ENCODE measurements at places on chromosomes 2 and 18.

- DNase-seq = no peak
Observed at GRCh38 chr2:109230941-109231420, 102.0 kb downstream of the SH3RF3 start.

DNA sequence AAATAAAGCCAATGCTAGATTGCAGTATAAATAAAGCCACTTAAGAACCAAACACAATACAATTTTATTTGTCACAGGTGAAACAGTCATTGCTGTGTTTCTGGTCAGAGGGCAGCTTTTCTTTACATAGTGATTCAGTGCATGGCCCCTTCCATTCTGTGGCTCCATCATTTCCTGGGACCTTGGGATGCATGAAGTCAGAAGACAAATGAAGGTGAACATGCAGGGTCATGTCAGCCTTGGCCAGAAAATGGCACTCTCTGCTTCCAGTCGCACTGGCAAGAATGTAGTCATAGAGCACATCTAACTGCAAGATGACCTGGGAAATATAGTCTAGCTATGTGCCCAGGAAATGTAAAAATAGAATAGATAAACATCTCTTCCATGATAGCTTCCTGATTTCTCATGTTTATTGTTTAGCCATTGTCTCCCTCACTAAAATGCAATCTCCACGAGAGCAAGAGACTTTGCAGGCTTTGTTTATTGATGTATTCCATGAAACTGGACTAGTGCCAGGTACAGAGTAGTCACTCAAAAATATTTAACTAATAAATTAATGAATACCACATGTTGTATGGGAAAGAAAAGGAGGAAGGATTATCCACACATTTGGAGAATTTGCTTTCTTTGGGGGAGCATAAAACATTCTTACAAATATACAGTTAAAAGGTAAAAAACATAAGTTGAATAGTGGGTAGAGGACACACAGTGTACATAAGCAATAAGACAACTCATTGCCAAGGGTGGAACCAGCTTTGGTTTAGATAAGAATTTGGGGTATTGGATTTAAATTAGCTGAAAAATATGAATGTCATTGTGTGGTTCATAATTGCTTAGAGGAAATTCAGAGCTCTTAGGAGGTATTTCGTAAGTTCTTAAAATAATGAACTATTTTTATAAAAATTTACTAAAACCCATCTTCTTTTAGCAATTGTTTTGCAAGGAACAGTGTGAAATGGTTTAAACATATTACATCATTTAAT, 343.8 kb downstream of the PID1 start:
- no peak for DNase-seq

DNA sequence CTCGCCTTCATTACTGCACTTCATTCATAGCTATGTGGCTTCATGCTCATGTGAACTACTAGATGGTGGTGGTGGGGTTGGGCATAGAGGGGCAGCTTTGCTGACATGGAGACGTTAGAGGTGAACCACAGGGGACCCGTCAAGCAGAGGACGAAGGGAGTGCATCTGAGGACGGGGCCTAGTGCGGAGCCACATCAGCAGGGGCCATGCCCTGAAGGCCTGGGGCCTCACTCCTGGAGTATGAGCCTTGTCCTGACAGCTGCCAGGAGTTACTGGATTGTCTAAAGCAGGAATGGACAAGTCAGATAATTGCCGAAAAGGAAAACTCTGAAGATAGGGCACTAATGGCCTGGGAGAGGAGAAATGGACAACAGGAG, 36.4 kb downstream of the KCNF1 start:
- DNase-seq = no peak

- no peak for DNase-seq
Observed at GRCh38 chr2:130963196-130963848, 126.6 kb downstream of the ARHGEF4 start.

DNA sequence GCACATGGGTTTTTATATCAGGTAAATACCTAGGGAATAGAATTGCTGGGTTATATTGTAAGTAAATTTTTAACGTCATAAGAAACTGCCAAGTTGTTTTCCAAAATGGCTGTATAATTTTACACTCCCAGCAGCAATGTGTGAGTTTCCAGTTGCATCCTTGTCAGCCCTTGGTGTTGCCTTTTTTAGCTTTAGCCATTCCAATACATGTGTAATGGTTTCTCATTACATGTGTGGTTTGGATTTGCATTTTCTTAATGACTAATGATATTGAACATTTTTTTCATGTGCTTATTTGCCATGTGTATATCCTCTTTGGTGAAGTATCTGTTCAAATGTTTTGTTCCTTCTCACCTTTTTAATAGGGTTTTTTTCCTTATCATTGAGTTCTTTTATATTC, 70.8 kb downstream of the ABI2 start:
- DNase-seq = no peak

DNA sequence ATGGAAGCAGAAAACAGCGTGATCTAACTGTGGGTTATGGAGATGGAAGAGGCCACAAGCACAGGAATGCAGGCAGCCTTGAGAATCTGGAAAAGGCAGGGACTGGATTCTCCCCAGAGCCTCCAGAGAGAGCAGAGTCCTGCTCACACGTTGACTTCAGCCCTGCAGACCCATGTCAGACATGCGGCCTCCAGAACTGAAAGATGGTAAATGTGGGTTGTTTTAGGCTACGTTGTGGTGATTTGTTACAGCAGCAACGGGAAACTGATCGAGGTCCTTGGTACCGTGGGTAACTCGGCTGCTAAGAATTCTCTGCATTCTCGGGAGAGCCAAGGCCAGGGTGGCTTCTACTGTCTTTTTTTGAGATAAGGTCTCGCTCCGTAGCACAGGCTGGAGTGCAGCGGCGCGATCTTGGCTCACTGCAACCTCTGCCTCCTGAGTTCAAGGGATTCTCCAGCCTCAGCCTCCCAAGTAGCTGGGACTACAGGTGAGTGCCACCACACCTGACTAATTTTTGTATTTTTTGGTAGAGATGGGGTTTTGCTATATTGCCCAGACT, 97.1 kb downstream of the ACKR3 start:
- no peak for DNase-seq

- DNase-seq = no peak
Observed at GRCh38 chr18:39348757-39349156, 1783.2 kb upstream of the CELF4 start.

GRCh38 chr2:65349863-65350262, 82.5 kb downstream of the SPRED2 start:
- DNase-seq = no peak

DNA sequence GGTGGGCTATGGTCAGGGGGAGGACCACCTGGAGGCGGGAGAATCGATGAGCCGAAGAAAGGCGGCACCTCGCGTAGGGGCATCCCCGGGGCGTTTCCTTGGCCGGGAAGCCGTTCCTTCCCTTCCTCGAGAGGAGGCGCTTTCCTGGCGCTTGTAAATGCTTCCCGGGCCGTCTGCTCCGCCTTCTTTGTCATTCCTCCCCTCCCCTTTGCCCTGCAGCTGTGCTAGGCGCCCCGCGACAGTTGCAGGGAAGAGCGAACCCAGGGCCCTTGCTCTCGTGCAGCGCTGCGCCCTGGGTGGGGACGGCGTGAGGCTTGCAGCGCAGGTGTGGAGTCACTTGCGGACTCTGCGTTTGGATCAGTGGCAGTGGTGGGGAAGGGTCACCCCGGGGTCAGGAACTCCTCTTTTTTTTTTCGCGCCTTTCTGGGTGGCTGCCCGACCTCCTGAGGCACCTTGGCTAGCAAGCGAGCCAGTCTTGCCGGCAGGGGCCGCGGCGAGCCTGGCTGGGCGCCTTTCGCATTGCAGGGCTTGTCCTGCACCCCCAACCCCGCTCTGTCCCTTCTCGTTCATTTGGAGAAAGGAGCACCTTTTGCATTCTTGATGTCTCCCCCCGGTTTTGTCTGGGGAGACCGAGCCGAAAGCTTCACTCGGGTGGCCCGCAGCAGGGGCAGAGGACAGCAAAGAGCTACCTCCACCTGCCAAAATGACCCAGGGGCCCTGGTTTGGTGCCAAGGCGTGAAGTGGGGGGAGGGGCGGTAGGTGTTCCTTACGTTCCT, 858 bp downstream of the KCNS3 start:
- DNase-seq = no peak

DNA sequence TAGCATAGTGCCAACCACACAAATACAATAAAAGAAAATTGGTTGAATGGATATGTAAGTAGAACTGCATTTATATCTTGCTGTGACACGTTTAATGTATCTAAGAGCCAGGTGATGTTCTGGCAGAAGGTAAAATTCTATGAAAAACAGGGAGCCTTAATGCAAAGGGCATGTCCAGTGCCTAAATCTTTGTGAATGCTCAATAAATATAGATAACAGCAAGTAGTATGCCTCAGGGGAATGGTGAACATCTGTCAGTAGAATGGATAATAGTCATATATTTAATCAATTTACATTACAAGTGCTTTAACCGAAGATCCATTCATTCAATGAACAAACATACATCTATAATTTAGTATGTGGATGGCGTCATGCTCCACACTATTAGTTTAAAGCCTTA, 43.7 kb upstream of the NYAP2 start:
- DNase-seq = no peak

GRCh38 chr18:63848159-63848558, 39.3 kb upstream of the SERPINB2 start:
- DNase-seq = no peak

GRCh38 chr18:31116853-31117595, 14.8 kb upstream of the DSC2 start:
- no peak for DNase-seq

- DNase-seq = no peak
Observed at GRCh38 chr2:160292225-160292624, 92.2 kb upstream of the ITGB6 start.

DNA sequence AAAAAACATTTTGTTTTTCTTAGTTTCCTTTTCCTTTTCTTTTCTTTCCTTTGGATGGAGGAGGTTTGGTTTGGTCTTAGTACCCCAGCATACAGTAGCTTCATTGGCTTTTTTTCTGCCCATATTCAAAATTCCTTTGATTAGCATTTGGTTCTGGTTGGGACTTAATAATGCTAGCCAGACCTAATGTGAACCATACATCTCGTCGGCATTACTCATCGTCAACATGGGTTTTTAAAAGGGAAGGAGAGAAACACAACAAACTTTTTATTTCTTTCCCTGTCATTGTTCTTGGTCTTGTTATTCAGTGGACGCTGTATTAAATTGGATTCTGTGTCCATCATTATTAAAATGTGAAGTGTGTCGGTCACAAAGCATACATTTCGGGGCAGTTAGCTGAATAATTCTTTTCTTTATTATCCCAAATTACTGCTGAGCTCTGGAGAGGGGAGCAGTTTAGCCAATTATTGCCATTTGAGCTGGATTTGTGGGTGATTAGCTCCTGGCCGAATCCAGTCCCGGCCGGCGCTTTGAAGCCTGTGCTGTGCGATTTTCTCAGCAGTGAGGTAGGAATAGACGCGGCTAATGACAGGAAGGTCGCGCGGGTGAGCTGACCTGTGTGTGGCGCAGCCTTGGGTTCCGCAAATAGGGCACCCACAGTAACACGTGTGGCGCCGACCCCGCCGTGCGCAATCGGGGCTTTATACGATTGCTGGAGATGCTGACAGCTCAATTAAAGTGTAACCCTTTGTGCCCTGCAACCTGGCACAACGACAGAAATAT, 303.3 kb downstream of the GBX2 start:
- no peak for DNase-seq

GRCh38 chr18:50695431-50696176, 124.2 kb downstream of the MRO start:
- DNase-seq = no peak

- peak; percentile 12 for DNase-seq
Observed at GRCh38 chr2:225122583-225123486, 80.6 kb upstream of the DOCK10 start.

- DNase-seq = no peak
Observed at GRCh38 chr18:75524841-75525240, 97.3 kb upstream of the SMIM21 start.

DNA sequence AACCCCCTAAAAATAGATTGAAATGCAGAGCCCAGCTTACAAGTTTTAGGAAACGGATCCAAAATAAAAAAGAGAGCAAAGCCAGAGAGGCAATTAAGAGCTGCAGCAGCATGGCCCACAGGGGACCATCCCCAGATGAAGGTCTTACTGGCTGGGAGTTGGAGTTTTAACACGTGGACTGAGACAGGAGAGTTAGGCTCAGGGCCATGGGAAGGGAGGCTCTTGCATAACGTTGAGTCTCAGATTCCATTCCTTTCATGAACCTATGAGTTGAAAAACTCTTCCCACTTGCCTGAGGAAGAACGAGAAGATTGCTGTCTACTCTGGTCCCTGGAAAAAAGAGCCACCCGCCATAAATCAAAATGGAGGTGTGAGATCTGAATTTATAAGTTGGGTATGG, 101.8 kb upstream of the NDUFV2 start:
- DNase-seq = no peak

DNA sequence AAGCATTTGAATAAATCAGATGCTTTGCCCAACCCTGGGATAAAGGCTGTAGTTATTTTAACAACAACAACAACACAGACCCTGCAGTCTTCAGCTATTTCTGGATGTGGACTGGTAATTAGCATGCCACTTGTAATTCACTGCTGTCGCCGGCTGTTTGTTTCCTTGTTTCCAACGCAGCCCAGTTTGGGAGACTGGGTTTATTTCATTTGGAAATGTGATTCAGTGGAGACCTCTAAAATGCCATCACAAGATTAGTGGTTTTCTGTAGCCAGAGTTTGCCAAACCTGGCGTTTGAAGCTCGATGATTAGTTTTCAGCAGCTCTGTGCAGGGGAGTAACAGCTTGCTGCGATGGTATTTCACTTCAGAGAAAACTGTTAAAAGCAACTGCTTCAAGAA, 83.5 kb downstream of the LDLRAD4 start:
- no peak for DNase-seq

DNA sequence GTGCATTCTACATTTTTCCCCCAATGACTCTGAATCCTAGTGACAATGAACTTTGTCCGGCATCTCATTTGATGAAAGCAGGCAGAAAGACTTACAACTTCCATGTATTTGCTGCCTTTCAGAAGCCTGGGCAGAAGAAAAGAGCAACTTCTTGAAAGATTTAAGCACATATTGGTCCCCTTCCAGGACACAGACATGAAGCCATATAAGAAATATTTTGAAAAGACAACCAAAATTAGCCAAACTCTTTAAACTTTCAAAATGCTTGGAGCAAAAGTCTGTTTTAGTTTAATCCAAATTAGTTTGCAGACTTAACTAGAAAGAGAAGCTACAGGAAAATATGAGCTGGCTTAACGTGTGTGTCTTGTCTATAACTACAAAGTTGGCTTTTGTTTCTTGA, 492.5 kb downstream of the NR4A2 start:
- DNase-seq = no peak

- DNase-seq = no peak
Observed at GRCh38 chr2:175823002-175823706, 178.9 kb downstream of the LNPK start.

GRCh38 chr2:36174920-36175319, 180.7 kb upstream of the CRIM1 start:
- DNase-seq = no peak

DNA sequence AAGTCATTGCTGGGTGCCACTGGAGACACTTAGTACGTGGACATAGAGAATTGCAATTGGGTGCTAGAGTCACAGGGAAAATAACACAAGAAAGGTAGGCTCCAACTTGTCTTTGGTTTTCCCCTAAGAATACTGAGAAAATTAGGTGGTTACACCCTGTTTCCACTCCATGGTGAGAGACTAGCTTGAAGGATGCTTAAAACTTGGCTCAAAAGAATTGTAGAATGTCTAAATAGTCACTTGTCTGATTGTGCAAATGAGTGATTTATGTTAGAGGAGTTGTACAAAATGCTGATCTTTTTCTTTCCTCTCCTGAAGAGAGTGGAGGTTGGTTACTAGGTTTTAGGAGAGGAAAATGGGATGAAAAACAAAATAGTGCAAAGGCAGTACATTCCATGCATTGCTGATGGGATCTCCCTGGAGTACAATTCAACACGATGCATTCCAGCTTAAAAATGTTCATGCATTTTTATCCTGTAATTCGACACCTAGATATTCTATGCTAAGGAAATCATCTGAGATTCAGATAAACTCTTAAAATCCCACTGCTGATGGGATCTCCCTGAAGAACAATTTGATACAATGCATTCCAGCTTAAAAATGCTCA, 2.2 kb upstream of the SERPINB12 start:
- DNase-seq = no peak
